Endothelial cell (in vitro differentiated cells): ENCODE measurements at places on chromosomes 11 and 22.

- DNase-seq, result no peak
Observed at GRCh38 chr11:117808784-117809183, 11.8 kb upstream of the DSCAML1 start.

GRCh38 chr11:110425751-110426545 lies 3.8 kb upstream of the FDX1 start:
- no peak for DNase-seq

DNA sequence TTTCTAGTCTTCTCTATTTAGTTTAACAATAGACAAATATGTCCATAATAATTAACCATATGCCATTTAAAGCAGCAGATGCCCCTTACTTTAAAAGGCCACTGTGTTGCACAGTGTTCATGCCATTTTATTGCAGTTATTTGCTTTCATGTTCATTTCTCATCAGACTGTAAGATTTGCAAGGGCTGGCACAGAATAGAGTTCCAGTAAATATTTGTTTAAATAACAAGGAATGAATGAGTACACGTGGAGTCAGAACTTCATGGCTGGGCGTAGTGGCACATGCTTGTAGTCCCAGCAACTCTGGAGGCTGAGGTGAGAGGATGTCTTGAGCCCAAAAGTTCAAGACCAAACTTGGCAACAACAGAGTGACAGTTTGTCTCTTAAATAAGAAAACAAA lies 1228.6 kb downstream of the LRRC4C start:
- no peak for DNase-seq

GRCh38 chr11:57150454-57150917 lies 31.3 kb upstream of the LRRC55 start:
- DNase-seq, result no peak

- DNase-seq, result no peak
Observed at GRCh38 chr11:70675697-70676374, 277.5 kb downstream of the CTTN start.

DNA sequence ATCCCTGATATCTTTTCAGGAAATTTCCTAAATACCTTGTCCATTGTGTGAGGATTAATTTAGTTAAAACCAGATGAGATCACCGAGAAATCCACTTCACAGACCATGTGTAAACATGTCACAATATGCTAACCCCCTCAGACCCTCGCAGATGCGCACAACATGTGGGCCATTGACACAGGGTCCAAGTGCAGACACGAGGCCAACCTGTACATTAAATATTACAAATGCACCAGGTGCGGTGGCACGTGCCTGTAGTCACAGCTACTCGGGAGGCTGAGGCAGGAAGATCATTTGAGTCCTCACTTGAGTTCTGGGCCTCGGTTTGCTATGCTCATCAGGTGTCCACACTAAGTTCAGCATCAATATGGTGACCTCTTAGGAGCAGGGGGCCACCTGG lies 9.9 kb upstream of the TMPRSS4 start:
- no peak for DNase-seq

- DNase-seq, result no peak
Observed at GRCh38 chr11:34575671-34576070, 45.2 kb upstream of the EHF start.

DNA sequence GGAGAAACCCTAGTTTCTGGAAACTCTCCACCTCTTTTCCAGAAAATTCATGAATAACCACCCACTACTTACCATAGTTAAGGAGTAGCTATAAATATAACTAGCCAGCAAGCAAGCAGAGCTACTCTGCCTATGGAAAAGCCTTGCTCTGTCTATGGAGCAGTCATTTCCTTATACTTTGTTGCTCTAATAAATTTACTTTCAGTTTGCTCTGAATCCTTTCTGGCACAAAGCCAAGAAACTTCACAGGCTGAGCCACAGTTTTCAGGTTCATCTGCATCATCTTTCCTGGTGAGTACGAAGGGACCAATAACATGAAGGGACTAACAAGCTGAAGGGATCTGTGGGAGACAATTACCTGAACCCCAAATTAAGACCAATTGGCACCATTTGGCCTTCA lies 4.6 kb downstream of the OR4C45 start:
- no peak for DNase-seq

- DNase-seq, result no peak
Observed at GRCh38 chr11:72497731-72498130, 63.4 kb upstream of the CLPB start.

DNA sequence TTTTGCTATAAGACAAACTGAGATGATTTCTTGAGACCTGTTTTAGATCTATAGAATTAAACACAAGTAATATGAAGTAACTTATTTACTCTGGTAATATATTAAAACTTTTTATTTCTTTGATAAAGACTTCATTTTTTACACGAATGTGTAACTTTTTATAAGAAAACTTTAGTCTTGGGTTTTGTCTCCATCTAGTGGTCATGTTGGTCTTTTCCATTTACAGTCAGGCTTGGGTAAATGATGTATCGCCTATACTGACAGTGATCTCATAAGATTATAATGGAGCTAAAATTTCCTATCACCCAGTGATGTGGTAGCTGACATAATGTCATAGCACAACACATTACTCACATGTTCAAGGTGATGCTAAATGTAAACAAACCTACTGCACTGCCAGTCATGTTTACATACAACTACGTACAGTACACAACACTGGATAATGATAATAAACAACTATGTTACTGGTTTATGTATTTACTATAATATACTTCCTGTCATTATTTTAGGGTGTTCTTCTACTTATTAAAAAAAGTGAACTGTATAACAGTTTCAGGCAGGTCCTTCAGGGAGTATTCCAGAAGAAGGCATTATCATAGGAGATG lies 7.5 kb upstream of the C11orf97 start:
- peak; percentile 8 for DNase-seq

DNA sequence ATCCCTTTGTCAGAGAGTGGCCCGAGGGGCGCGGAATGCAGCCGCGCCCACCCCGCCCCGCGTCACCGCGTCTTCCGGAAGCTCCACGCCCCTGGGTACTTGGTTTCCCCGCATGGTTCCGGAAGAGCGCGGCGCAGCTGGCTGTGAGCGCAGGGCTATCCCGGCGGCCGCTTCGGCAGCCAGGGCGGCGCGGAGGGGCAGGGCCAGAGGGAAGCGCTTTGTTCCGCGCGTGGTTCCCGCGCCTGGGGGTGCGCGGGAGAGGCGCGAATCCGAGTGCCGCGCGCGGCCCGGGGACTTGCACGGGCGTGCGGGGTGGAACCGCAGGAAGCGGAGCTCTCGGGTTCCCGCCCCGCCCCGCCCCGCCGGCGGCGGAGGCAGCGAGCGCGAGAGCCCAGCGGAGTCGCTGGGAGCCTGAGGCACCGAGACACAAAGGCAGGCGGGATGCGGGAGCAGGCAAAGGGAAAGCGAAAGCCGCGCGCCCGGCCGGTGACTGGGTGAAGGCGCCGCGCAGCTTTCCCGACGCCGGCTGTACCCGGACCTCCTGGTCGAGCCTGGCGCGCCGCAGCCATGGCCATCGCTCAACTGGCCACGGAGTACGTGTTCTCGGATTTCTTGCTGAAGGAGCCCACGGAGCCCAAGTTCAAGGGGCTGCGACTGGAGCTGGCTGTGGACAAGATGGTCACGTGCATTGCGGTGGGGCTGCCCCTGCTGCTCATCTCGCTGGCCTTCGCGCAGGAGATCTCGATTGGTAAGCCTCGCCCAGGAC lies at the start of gene PANX1:
TSS of gene PANX1 (plus strand) at position 96 of the 766 bp plus-strand sequence. CDS start at position 568, 472 bp downstream.
- DNase-seq, result peak; percentile 67
